ENCODE measurements at places on chromosomes 2 and 18.

DNA sequence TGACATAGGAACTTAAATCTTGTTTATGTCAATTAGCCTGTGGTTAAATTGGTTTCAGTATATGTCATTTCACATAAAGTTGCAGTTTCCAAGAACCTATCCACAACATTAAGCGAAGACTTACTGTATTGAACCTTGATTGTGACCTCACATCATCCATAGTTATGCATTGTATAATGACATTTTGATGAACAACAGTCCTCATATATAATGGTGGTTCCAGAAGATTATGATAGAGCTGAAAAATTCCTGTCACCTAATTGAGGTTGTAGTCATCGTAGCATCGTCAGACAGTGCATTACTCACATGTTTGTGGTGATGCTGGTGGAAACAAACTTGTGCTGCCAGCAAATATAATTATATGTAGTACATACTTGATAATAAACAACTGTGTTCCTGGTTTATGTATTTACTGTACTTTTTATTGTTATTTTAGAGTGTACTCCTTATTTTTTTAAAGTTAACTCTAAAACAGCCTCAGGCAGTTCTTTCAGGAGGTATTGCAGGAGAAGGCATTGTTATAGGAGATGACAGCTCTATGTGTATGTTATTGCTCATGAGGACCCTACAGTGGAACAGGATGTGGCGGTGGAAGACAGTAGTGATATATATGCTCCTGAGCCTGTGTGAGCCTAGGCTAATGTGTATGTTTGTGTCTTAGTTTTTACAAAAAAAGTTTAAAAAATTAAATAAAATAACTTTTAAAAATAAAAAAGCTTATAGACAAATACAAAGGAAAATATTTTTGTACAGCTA, 56.6 kb downstream of the UBE2E3 start:
- DNase-seq, result peak; percentile 55

DNA sequence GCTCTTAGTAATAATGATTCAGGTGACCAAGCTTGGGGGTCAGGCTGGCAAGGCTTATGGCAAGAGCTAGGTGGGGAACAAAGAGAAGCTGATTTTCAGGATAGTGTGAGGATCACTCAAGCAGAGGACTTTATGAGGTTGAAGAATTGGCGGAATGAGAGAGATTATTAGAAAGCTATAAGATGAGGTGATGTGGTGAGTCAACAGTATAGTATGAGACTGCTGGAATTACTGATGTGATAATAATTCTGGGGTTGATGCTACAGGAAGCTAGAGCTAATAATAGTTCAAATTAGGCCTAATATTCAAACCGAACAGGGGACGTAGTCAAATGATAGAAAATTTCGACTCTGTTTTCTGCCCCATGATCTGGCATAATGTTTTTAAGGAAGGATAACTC, 2115.3 kb upstream of the PIK3C3 start:
- no peak for DNase-seq

GRCh38 chr2:240782221-240782885, 37.7 kb downstream of the KIF1A start:
- no peak for DNase-seq

GRCh38 chr18:47758000-47758399, 172.5 kb downstream of the SMAD2 start:
- no peak for DNase-seq

DNA sequence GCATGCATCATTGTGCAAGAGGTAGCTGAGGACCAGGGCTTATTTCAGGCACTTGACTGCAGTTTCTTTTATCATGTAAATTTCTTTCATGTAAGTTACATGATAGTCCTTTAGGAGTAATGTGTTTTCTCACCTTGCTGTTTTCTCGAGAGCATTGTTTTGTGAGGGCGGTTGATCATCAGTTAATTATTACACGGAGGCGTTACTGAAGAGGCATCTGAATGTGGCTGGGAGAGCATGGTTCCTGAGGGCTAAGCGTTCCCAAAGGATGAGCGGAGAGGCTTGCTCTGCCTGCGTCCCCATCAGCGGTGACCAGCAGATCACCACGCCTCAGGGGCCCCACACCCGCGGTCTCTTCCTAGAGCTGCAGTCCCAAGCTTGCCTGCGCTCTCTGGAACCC, 156.1 kb upstream of the NFATC1 start:
- no peak for DNase-seq

DNA sequence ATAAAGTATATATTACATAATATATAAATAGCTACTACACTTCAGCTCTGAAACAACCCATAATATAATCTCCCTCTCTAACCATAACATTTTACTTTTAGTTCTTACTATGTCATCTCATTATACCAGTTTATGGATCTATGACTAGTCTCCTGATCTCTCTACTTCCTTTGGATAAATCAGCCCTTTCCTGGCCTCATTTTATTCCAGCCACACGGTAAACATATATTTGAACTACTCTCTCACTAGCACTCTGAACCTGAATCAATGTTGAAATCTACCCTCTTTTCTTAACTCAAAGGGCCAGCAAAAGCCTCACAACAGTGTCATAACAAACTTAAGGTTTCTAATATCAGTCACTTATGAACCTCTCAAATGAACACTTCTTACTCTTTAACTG, 62.6 kb downstream of the BAZ2B start:
- DNase-seq, result no peak

DNA sequence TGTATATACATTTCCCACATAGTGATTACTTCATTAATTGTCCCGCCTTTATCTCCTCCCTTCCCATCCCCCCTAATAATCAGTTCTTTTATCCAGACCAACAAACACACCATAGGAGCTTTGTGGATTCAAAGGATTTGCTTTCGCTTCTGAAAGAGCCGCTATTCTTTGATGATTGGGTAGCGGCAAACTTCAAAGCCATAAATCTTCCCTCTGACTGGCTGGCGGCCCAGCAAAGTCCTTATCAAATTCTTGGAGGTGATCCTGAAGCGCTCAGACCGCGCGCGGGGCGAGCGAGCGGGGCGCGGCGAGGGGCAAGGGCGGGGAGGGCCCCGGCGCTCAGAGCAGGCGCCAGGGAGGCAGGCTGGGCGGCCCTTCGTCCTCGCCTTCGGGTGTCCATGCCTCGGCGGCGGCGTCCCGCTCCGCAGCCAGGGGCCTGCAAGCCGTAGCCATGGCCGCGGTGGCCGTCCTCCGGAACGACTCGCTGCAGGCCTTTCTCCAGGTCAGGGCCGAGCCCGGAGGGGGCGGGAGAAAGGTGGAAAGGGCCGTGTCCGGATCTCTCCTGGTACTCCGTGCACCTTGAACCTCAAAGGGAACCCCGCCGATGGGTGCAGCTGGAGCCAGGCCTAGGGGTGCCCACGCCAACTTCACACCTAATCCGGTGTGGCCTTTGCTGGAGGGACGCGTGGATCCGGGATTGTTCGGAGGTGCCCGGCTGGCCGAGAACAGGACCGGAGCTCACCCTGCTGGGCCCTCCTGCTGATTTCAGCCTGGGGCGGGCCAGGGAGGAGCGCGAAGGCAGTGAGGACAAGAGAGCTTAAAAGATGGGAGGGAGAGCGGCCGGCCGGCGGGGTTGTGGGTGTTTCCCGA, at the start of gene SP5:
Gene SP5, plus strand, starts transcription at position 276 of the 870 bp plus-strand sequence. Its CDS starts 176 bp downstream, at position 452.
- DNase-seq, result no peak

GRCh38 chr2:73561422-73561821, 80.8 kb downstream of the NAT8 start:
- DNase-seq, result no peak

DNA sequence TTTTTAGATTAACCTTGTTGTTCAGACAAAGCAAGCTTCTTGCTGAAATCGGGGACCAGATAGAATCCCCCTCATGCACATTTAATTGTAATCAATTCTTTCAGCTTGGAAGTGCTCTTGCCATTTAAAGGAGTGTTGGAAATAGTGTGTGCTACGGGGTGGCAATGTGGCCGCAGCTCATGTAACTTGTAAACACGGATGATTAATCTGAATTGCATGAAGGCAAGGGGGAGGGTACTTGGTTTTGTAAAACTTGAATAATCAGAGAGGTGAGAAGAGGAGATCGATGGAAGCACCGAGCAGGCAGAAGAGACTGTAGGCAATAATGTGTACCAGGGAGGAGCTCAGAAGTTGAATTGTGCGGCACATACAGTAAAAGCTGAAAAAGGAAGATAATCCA, 273.5 kb downstream of the PTGR3 start:
- no peak for DNase-seq

GRCh38 chr2:105597011-105597805, 147.5 kb upstream of the NCK2 start:
- no peak for DNase-seq

DNA sequence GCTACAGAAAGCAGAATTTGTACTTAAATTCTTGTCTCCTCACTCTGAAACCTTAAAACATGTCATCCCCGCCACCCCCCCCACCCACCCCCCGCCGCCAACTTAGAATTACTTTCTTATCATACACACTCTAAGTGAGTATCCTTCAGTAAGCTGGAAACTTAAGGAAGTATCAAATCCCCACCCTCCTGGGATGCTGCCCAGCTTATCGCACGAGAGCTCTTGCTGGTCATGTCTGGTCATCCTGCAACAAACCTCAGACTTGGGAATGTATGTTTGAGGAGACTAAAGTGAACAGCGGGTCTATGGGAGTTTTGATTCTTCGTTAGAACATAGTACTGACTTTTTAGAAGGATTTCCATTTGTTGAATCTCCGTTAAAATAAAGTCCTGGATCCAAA, 203.3 kb downstream of the PTGR3 start:
- DNase-seq, result no peak

DNA sequence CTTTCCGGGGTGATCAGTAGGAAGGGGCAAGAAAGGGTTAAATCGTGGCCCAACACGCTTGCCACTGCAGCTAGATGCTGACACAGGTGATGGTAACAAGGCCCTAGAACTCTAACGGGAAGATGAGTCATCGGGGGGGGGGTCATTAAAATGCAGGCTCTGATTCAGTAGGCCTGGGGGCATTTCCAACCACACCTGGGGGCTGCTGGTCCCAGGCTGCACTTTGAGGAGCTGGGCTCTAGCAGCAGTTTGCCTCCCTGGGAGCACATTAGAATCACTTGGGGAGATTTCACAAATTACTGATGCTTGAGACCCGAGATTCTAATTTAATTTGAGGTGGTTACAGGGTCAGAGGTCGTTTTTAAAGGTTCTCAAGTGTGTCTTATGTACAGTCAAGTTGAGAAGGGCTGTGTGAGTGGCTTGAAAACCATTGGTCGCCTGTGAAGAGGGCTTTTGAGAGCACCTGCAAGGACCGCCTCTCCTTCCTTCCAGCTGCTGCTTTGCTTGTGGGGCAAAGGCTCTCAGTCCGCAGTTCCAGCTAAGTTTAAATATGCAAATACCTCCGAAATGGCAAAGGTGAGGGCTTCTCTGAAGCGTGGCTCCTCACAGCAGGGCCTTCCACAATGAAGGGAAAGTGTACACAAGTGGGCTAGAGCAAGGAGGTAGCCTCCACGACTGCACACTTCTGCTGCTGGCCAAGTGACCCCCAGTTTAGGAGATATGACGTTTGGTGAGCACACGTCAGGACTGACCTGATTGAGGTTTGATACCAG, 128.0 kb upstream of the MSH6 start:
- no peak for DNase-seq

- DNase-seq, result no peak
Observed at GRCh38 chr2:9527995-9528787, 27.4 kb downstream of the ADAM17 start.

- no peak for DNase-seq
Observed at GRCh38 chr2:16014041-16014787, 73.9 kb downstream of the MYCN start.
